ENCODE measurements at places on chromosomes 7 and 10. TPM values are rescaled to one million over a fixed set of nuclear protein-coding genes. Genes with fewer than 3 reads are reported as not detected.
A peak's percentile ranks its signal among the peaks of the same experiment; 100 is the strongest.

SLC26A5 gene
- not detected for total RNA-seq

MOGAT3 gene
- 0.23 TPM for total RNA-seq

- H3K4me3 ChIP-seq = peak overlapping the region; percentile 94
- peak overlapping the region; percentile 97 for H3K27ac ChIP-seq
- peaks cover 49% of the 10 kb centered on the region for H3K4me1 ChIP-seq
- H3K36me3 ChIP-seq = peaks cover 4% of the 10 kb centered on the region
These were observed 1.4 kb downstream of the TRA2A start for GRCh38 chr7:23530405-23530804.

- H3K36me3 ChIP-seq = no peaks in the 10 kb centered on the region
- no peaks in the 10 kb centered on the region for H3K27me3 ChIP-seq
- no peak overlapping the region for H3K4me3 ChIP-seq
- H3K27ac ChIP-seq = no peak overlapping the region
- DNase-seq = no peak
These were observed 85.6 kb upstream of the KDM7A start for GRCh38 chr7:140262242-140262903.

- peaks cover 7% of the 10 kb centered on the region for H3K36me3 ChIP-seq
- no peak overlapping the region for H3K27ac ChIP-seq
- no peak overlapping the region for H3K4me3 ChIP-seq
- peaks cover 20% of the 10 kb centered on the region for H3K4me1 ChIP-seq
- no peak for DNase-seq
These were observed 4.4 kb downstream of the RAB11FIP2 start for GRCh38 chr10:118042336-118042735.
